ENCODE measurements at places on chromosomes 2 and 18.

DNA sequence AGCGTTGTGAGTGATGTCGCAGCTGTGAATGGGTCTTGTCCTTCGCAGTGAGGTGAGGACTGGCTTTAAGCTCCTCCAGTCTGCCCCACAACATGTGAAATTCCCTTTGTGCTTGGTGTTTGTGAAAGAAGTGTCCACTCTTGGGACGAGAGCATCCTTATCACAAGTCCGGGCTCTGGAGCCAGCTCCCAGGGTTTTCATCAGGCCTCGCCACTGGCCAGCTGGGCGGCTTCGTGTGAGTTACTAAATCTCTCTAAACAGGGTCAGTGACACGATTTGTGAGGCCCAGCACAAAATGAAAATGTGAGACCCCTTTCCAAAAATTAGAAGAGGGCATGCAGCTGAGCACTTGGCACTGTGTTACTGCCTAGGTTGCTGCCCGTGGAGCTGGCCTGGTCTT lies 115.9 kb downstream of the VAPA start:
- DNase-seq: no peak

- DNase-seq: no peak
Measured at GRCh38 chr2:227480528-227480927, 8.6 kb downstream of the AGFG1 start.

DNA sequence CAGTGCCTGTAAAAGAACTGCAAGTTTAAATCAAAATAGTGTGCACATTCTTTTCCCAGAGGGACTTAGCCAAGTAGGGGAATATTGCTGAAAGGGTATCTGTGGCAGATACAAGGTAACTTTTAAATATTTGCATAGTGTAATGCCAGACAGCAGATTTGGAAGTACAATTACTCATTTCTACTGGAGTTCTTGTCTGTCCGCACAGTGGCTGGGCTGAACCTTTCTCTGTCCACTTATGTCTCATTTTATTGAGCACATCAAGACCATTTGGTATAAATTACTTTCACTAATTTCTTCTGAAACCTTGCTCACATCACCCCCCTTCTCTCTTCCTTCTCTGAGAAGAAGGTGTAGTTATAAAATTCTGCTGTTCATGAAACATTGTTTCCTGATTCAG lies 271.3 kb downstream of the THSD7B start:
- DNase-seq: no peak

DNA sequence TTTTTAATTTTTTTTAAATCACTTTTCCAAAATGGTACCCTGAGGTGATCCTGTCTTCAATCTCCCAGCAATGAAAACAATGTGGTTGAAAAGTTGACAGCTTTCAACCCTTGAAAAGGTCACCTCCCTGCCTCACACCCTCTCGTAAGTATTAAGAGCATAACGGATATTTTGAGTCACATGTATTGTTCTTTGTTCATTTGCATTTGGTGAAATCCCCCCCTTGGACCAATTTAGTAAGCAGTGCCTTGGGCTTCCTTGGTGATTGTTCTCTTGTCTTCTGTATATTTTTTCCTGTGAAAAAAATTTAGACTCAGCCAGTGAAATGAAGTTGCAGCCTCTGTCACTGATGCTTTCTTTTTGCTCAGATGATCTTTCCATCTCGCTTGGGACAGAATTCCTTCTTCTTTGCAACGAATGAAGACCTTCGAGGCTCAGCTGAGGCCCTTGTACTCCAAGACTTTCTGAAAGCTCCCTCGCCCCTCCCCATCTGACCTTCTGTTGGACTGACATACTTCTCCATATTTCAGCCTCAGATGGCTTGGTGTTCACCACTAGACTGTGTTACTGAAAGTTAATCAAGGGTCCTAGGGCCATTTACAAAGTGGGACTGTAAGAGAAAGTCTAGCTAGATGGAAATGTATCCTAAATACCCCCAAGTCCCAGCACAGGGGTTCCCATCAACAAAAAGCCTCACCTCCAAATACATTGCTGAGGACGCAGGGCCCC lies 158.4 kb downstream of the BCL2 start:
- DNase-seq: peak; percentile 21

GRCh38 chr2:72515696-72516095 lies 310.1 kb downstream of the EXOC6B start:
- no peak for DNase-seq

GRCh38 chr18:79687806-79688205 lies 8.2 kb downstream of the CTDP1 start:
- DNase-seq: no peak

GRCh38 chr2:122755281-122755780 lies 999.9 kb downstream of the TSN start:
- peak; percentile 64 for DNase-seq

DNA sequence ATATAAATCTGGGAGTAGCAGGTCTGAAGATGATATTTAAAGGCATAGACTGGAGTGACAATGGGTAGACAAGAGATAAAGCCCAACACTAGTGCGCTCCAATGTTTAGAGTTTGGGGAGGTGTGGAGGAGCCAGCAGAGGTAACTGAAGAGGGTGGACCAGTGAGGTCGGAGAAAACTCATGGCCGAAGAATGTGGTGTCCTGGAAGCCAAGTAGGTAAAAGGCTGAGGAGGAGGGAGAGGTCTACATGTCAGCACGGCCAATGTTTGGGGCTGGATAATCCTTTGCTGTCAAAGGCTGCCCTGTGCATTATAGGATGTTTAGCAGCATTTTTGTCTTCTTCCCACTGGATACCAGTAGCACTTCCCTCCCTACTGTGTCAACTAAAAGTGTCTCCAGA lies 78.8 kb upstream of the KCNE4 start:
- DNase-seq: no peak

GRCh38 chr2:150261691-150262090 lies 225.8 kb downstream of the RND3 start:
- DNase-seq: no peak
